ENCODE measurements at places on chromosomes 12 and 14. TPM values are rescaled to one million over a fixed set of nuclear protein-coding genes. Genes with fewer than 3 reads are reported as not detected.

GRIN2B gene
- 0.03 TPM for total RNA-seq

SLC25A21 gene
- total RNA-seq: 0.65 TPM

TOMM20L gene
- total RNA-seq: not detected

TSPAN9 gene
- total RNA-seq: 43.5 TPM

DNA sequence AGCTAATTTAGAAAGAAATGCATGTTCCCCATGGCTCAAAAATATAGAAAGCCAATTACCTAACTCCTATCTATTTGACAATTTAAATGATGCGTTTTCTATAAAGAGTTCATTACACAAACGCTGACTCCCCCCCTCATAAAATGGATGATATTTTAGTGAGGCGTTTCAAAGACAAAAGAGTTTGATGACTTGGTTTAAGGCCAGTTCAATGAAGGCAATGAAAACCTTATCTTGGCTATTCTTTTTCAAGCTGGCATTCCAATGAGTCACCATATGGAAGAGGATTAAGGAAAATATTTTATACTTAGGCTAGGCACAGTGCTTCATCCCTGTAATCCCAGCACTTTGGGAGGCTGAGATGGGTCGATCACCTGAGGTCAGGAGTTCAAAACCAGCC lies 62.7 kb downstream of the HMGA2 start:
- no peaks in the 10 kb centered on the region for H3K36me3 ChIP-seq
- no peak for DNase-seq
- H3K4me1 ChIP-seq: peaks cover 3% of the 10 kb centered on the region
- H3K27me3 ChIP-seq: no peaks in the 10 kb centered on the region
- no peak overlapping the region for H3K27ac ChIP-seq

GRCh38 chr12:77366616-77367015 lies 301.2 kb upstream of the E2F7 start:
- no peak overlapping the region for H3K27ac ChIP-seq
- H3K27me3 ChIP-seq: no peaks in the 10 kb centered on the region
- H3K4me3 ChIP-seq: no peak overlapping the region
- DNase-seq: no peak
- peaks cover 3% of the 10 kb centered on the region for H3K4me1 ChIP-seq

DNA sequence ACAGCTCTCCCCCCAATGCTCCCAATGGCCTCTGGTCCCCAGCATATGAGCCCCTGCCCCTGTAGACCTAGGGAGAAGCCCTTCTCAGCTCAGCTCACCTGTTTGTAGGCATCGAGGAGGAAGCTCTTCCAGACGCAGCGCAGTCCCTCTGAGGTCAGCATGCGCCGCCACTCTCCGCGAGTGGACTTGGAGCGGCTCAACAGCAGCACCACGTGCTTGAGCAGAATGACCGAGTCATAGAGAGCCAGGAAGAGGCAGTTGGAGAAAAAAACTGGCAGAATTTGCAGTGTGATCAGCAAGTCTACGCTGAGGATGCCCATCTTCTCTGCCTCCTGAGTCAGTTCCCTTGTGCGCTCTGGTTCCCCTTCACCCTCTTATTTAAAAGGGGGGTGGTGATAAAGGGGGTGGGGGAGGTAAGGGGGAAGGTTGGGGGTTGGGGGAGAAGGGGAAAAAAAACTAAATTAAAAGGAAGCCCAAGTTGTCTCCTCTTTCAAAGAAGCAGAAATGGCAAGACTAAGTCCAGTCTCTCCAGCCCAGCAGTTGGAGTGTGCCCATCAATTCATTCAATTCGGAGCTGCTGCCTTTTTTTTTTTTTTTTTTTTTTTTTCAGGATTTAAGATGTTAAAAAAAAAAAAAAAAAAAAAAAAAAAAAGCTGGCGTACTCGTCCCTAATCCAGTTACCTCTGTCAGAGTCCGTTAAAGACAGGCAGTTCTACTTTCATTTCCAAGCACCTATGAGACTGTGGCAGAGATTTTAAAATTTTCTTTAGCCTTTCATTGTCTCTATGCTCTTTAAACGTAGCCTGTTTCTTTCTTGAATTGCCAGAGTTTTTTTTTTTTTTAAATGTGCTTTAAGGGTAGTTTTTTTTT lies at the start of gene DIO2:
Gene DIO2 (minus strand): TSS at position 352 of the 870 bp plus-strand sequence. CDS start 32 bp downstream, at position 320.
- H3K27me3 ChIP-seq: no peaks in the 10 kb centered on the region
- peak; percentile 65 for DNase-seq
- peak within 1 kb of the TSS; percentile 59 for H3K4me3 ChIP-seq
- H3K4me1 ChIP-seq: no peaks in the 10 kb centered on the region

DNA sequence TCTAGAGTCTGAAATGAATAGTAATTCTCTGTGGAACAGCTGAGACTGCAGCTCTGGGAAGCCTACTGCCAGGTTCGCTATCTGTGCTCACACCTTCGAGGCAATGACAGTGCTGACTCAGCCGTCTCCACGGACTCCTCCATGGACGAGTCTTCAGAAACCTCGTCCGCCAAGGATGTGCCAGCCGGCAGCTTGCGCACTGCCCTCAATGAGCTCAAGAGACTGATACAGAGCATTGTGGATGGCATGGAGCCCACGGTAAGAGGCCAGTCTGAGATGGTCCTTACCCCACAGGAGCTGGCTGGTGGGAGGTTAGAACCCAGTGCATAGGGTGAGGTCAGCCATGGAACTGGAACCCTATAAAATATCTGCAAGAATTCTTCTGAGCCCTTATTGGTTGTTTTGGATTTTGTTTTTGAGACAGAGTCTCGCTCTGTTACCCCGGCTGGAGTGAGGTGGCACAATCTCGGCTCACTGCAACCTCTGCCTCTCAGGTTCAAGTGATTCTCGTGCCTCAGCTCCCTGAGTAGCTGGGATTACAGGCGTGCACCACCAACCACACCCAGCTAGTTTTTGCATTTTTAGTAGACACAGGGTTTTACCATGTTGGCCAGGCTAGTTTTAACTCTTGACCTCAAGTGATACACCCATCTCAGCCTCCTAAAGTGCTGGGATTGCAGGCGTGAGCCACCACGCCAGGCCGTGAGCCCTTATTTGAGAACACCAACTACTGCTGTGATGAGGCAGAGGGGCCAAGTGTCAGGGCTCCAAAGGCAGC lies 43.9 kb downstream of the RAB35 start:
- no peak overlapping the region for H3K4me3 ChIP-seq
- no peak overlapping the region for H3K27ac ChIP-seq
- H3K36me3 ChIP-seq: no peaks in the 10 kb centered on the region
- no peaks in the 10 kb centered on the region for H3K27me3 ChIP-seq
- peak; percentile 71 for DNase-seq

- no peak for DNase-seq
- H3K4me3 ChIP-seq: no peak overlapping the region
- H3K27me3 ChIP-seq: no peaks in the 10 kb centered on the region
- H3K36me3 ChIP-seq: no peaks in the 10 kb centered on the region
- no peak overlapping the region for H3K27ac ChIP-seq
Observed at GRCh38 chr12:70045514-70045913, 197.7 kb upstream of the CNOT2 start.

- H3K4me3 ChIP-seq: no peak overlapping the region
- no peak for DNase-seq
- no peaks in the 10 kb centered on the region for H3K36me3 ChIP-seq
- no peak overlapping the region for H3K27ac ChIP-seq
- no peaks in the 10 kb centered on the region for H3K27me3 ChIP-seq
Observed at GRCh38 chr14:49919825-49920659, 27.2 kb downstream of the ARF6 start.

- H3K27ac ChIP-seq: no peak overlapping the region
- H3K4me3 ChIP-seq: no peak overlapping the region
- no peaks in the 10 kb centered on the region for H3K27me3 ChIP-seq
- DNase-seq: no peak
- no peaks in the 10 kb centered on the region for H3K36me3 ChIP-seq
Observed at GRCh38 chr12:104689635-104690034, 232.9 kb downstream of the CHST11 start.

DNA sequence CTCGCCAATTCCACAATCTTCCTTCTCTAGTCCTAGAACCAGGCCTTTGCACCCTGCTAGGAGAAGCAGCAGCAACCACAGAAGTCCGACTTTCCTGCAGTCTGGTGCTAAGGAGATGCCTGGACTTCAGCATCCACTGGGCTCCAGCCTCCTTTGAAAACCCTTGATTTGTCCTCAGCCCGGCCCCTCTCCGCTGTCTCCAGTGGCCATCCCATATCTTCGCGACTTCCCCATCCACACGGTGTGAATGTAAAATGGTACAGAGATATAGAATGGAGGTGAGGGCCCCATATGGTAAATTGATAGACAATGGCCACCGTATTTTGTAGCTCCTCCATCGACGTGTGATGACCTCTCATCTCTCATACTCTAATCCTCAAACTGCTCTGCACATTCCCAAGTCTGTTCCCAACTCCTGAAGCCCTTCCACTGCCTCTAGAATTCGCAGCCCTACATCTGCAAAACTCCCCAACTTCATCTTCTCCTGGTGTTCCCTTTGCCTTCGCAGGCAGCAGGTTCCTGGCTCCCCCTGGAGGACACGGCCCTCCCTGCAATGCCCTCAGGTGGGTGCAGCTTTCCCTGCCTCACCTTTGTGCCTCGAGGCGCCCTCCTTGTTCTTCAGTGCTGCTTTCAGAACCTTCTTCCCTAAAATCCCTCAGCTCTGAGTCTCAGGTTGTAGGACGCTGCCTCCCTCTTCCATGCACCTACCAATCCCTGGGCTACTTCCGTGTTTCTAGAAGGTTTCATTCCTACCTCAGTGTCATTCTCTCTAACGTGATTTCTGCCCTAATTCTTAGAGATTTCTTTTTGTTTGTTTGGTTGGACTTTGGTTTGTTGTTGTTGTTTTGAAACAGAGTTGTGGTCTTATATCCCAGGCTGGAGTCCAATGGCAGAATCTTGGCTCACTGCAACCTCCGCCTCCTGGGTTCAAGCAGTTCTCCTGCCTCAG lies 36.7 kb downstream of the TMBIM6 start:
- H3K36me3 ChIP-seq: no peaks in the 10 kb centered on the region
- DNase-seq: no peak
- no peaks in the 10 kb centered on the region for H3K4me1 ChIP-seq
- no peaks in the 10 kb centered on the region for H3K27me3 ChIP-seq
- no peak overlapping the region for H3K4me3 ChIP-seq

GRCh38 chr14:47507861-47508260 lies 167.5 kb downstream of the MDGA2 start:
- no peak for DNase-seq
- no peaks in the 10 kb centered on the region for H3K4me1 ChIP-seq
- no peak overlapping the region for H3K27ac ChIP-seq
- H3K4me3 ChIP-seq: no peak overlapping the region
- H3K36me3 ChIP-seq: no peaks in the 10 kb centered on the region

DNA sequence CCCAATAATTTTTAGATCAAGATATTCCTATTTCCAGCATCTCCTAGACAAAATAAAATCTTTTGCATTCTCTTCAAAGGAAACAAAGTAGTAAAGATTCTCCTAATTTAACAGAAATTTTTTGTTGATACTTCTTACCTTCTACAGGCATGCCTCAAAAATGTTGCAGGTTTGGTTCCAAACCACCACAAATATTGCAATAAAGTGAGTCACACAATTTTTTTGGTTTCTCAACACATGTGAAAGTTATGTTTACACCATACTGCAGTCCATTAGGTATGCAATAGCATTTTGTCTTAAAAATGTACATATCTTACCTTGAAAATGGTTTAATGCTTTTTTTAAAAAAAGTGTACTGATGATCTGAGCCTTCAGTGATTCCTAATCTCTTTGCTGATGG lies 65.6 kb upstream of the USP15 start:
- no peaks in the 10 kb centered on the region for H3K36me3 ChIP-seq
- no peak overlapping the region for H3K4me3 ChIP-seq
- no peak for DNase-seq

DNA sequence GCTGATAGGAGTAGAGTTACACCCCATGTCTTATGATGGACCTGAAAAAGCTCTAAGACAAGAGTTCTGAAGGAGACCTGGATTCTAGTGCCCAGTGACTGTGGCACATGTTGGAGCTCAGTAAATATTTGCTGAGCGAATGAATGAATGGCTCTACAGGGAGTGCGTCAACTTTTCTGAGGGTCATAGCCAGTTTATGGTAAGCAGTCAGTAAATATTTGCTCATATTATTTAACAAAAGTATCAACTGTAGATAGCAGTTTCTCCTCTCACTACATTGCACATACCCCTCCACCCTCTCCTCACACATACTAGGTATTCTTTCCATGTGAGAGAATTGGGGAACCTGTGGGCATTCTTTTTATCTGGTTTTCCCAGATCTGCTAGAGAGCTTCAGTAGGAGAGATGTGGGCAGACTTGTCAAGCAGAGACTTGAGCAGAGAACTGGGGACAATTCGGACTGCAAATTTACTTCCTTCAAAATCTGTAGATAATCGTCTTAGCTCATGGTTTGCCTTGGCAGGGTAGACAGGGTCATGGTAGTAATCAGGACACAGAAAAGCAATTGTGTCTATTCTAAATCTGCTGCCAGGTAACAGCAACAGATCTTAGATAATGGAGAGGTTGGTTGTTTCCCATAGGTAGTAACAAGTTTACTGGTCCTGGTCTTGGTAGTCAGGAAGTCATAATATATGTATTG lies 5.7 kb downstream of the SLC4A8 start:
- DNase-seq: no peak
- H3K27ac ChIP-seq: no peak overlapping the region
- H3K36me3 ChIP-seq: peaks cover 5% of the 10 kb centered on the region
- no peaks in the 10 kb centered on the region for H3K27me3 ChIP-seq

GRCh38 chr12:118402251-118402650 lies 25.9 kb downstream of the SUDS3 start:
- no peaks in the 10 kb centered on the region for H3K4me1 ChIP-seq
- no peaks in the 10 kb centered on the region for H3K27me3 ChIP-seq
- no peak for DNase-seq
- no peak overlapping the region for H3K27ac ChIP-seq
- peaks cover 6% of the 10 kb centered on the region for H3K36me3 ChIP-seq

- peaks cover 6% of the 10 kb centered on the region for H3K4me1 ChIP-seq
- no peak overlapping the region for H3K4me3 ChIP-seq
- no peaks in the 10 kb centered on the region for H3K27me3 ChIP-seq
Observed at GRCh38 chr12:27191531-27191930, 52.6 kb upstream of the STK38L start.

GRCh38 chr12:66739940-66740651 lies 61.2 kb upstream of the GRIP1 start:
- H3K4me3 ChIP-seq: no peak overlapping the region
- peaks cover 2% of the 10 kb centered on the region for H3K27me3 ChIP-seq
- no peaks in the 10 kb centered on the region for H3K36me3 ChIP-seq
- no peak overlapping the region for H3K27ac ChIP-seq

DNA sequence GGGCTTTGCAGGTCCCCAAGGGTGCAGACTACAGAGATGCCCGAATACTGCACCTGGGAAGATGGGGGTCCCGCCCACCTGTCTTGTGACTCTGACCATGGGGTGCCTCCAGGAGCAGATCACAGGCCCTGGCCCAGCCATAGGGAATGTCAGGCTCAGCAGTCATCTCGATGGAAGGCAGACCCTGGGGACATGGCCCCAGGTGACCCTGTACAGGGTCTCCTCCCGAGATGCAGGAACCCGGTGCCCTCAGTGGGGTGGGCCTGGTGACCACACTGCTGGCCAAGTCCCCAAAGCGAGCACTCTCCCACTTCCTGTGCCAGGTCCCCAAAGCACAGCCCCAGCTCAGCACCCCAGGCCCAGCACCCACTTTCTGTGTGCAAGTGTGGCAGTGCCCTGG lies 903.7 kb upstream of the USP15 start:
- no peaks in the 10 kb centered on the region for H3K4me1 ChIP-seq
- H3K36me3 ChIP-seq: no peaks in the 10 kb centered on the region
- H3K27ac ChIP-seq: no peak overlapping the region
- H3K4me3 ChIP-seq: no peak overlapping the region
- H3K27me3 ChIP-seq: no peaks in the 10 kb centered on the region
